ENCODE measurements at places on chromosomes 2 and 18.

DNA sequence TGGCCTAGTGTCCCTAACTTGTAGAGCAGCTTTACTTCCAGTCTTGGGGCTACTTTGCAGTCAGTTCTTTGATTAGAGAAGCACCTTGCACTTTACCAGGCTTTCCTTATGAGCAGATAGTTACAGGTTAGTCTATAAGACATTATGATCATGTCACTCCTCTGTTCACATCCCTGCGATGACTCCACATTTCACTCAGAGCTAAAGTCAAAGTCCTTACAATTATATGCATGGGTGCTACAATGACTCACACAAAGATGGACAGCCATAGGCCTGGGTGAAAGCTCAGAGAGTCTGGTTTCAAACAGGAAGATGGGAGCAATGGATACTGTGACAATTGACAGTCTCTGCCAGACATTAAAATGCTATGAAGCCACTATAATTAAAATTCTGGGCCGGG is 27.1 kb upstream of the SSB start:
- no peak for DNase-seq

DNA sequence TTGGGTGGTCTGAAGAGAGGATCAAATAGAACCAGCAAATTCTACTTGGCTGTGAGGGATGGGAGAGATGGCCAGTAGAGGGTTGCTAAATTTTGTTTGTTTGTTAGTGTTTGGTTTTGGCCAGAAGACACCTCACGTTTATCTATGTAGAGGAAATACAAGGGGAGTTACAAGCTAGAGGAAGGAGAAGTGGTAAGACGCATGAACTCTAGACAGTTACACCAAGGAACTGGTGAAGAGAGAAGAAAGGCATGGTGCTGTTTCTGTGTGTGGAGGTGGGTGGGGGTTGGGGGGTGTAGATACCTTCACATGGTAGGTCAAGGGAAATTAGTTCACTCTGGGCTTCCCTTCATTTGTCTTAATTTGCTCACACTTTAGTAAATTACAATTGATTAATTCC is 25.6 kb downstream of the RASGRP3 start:
- no peak for DNase-seq

GRCh38 chr2:8922431-8922830 is 81.1 kb downstream of the MBOAT2 start:
- DNase-seq, result no peak

DNA sequence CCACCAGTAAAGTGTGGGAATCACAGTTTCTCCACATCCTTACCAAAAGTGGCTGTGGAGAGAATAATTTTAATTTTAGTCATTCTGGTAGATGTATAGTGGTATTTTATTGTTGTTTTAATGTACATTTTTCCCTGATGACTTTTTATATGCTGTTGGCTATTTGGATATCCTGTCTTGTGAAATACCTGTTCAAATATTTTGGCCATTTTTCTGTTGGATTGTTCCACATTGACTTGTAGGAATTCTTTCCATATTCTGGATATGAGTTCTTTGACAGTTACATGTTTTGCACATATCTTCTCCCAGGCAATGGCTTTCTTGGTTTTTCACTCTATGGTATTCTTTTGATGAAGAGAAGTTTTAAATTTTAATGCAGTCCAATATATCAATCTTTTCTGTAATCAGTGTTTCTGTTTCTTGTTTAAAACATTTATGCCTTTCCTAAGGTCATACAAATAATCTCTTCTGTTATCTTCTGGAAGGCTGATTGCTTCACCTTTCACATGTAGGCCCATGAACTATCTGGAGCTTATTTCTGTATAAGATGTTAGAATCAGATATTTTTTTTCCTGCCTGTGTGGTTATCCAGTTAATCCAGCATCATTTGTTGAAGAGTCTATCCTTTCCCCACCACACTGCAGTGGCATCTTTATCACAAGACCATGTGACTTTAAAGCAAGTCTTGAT is 19.0 kb downstream of the AFTPH start:
- no peak for DNase-seq

DNA sequence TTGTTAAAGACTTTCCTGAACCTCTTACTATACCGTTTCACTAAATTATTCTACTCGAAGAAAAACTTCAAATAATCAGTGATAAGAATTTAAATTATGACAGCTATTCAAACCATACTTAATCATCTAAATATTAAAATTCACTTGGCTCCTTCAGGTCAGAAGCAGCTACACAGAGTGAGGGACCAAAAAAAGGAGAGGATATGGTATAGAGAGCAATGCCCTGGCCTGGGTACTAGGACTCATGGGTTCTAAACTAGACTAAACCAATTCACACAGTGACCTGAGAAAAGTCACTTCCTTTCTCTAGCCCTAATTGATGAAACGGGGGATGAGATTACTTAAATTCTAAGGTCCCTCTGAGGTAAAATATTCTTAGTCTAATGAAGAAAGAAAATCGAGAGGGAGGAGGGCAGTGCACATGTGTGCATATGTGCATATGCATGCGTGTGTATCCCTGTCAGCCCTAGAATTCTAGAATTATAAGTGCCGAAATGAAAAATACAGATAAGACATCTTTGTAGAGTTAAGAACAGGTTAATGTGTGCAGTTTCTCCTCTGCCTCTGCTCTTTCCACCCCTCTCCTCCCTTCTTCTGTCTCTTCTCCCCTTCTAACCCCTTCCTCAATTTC is 11.2 kb downstream of the STRN start:
- DNase-seq, result no peak

DNA sequence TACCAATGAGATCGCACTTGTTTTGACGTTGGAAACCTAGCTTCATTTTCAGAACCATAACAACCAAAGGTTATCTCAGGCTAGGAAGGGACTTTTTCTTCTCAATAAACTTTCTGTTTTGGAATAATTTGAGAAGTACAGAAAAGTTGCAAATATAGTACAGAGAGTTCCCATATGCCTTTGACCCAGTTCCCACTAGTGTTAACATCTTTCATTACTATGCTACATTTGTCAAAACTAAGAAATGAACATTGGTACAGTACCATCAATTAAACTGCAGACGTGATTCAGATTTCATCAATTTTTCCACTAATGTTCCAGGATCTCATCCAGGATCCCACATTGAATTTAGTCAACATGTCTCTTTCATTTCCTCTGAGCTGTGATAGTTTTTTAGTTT is 111.6 kb downstream of the ATL2 start:
- DNase-seq, result no peak

Data from NCI-H1092 (cell line).